ENCODE measurements at places on chromosomes 1 and 21.

DNA sequence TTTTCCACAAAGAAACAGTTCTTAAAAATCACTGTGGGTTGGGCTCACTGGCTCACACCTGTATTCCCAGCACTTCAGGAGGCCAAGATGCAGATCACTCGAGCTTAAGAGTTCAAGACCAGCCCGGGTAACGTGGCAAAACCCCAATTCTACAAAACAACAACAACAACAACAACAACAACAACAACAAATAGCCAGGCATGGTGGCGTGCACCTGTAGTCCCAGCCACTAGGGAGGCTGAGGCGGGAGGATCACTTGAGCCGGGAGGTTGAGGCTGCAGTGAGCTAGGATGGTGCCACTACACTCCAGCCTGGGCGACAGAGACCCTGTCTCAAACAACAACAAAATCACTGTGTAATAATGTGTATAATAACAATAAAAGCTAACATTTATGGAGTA lies 40.8 kb downstream of the CDCP2 start:
- no peak for DNase-seq

- DNase-seq, result no peak
Measured at GRCh38 chr1:5120559-5120958, 466.1 kb downstream of the AJAP1 start.

DNA sequence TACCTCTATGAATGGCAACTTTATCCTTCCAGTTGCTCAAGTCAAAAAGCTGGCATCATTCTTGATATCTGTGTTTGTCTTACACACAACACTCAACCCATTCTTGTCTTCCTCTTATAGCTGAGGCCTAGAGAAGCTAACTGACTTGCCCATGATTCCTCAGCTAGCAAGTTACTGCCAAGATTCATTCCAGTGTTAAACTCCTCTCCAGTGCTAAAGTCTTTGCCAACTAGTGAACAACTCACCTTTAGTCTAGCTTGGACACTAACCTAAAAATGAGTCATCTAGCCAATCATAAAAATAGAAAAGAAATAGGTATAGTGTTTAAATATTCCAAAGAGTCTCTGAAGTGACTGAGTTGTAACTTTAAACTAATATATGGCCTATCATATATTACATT lies 45.6 kb upstream of the RGS2 start:
- DNase-seq, result no peak

DNA sequence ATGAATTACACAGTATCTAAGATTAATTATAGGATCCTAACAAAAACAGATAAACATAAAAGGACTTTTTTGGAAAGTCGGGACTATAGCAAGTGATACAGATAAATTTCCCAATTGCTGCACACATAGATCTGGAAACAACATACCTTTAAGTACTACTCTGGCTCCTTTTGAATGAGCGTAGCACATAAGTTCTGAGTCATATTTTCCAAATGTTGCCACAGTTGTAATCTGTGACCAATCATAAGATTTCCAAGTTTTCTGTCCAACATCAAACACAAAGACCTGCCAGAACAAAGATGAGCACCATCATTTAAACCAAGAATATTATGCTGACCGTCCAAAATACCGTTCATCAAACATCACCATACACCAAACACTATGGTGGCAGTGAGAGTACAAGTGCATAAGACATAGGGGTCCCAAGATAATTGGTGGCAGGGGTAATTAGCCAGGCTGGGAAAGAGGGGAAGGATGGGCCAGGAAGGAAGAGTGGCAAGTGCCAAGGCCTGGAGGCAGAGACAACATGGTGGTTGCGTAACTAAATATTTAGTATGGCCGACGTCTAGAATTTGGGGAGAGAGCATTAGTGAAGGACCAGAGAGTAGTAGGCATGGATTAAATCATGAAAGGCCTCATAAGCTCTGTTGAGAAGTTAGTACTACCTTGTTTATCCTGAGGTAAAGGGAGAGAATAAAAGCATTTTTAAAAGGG lies 3.6 kb downstream of the CTBS start:
- no peak for DNase-seq

- peak; percentile 63 for DNase-seq
Measured at GRCh38 chr1:153946622-153947241, at the start of gene DENND4B. TSS of gene DENND4B (minus strand) at chr1:153946718. CDS start at chr1:153944374, 2,344 bp downstream.

DNA sequence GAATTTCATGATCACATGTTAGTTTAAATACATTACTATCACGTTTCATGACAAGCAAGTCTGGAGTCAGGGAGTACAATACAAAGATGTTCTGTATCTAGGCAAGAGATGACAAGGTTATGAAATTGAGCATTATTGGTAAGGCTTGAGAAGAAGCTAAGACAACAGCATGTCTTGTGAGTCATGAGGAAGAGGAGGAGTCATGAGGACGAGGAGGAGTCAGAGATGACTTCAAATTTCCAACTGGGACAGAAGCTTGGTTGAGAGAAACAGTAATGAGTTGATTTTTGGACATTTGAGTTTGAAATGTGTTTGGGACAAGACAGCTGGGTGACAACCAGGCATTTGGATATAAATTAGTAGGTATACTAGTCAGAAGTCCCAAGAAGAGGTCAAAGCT lies 4.3 kb upstream of the UBE2U start:
- no peak for DNase-seq

GRCh38 chr1:22349362-22350043 lies 102.1 kb upstream of the ZBTB40 start:
- DNase-seq, result no peak

DNA sequence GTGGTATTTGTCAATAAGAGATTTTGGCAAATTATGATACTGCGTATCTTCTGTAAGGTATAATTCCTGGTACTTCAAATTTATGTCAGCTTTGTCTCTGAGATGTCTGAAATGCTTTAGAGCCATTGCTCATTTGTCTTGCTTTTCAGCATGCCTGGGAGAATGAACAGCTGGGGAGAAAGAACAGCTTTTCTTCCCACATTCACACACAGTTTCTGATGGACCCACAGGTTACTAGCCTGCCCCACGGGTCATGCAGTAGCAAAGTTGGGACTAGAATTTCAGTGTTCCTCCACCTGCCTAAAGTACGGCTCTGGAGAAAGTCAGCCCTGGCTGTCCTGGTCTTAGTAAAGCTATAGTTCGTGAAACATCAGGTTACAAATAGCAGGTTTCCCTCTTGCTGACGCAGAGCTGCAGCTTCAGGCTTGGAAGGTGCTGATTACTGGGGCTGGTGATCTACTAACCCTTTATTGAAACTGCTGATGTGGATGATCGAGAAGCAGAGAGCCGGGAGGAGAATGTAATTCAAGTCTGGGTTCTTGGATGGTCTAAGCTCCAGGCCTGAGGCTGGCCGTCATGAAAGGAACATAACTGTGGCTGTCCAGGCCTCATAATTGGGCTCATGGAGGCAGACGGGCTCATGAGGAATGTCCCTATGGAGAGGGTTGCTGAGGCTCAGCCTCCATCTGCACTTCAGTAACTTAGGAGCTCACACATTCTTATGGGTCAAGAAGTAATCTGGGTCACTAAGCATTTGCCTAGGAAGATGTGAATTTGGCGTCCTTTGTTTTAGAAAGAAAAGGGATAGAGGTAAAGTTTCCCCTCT lies 12.4 kb downstream of the GALNT2 start:
- no peak for DNase-seq

DNA sequence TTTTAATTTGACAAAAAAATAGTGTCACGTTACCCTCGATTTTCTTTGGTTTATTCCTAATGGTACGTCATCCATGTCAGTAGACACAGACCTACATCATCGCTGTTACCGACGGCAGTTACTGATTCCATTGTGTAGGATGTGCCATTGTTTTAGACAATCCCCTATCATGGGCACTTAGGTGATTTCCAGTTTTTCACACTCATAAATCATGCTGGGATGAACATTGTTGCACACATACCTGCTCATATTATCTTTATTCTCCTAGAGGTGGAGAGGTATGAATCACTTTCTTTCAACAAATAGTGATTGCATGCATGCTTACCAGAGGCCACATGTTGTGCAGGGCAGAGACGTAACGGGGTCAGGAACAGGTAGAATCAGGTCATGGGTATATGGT lies 79.7 kb upstream of the EFHD2 start:
- no peak for DNase-seq

- peak; percentile 59 for DNase-seq
Measured at GRCh38 chr1:153509729-153510354, 25.9 kb downstream of the S100A6 start.

GRCh38 chr21:18384771-18385170 lies 18.8 kb downstream of the TMPRSS15 start:
- DNase-seq, result no peak

GRCh38 chr1:79376106-79376505 lies 369.6 kb upstream of the ADGRL4 start:
- no peak for DNase-seq

DNA sequence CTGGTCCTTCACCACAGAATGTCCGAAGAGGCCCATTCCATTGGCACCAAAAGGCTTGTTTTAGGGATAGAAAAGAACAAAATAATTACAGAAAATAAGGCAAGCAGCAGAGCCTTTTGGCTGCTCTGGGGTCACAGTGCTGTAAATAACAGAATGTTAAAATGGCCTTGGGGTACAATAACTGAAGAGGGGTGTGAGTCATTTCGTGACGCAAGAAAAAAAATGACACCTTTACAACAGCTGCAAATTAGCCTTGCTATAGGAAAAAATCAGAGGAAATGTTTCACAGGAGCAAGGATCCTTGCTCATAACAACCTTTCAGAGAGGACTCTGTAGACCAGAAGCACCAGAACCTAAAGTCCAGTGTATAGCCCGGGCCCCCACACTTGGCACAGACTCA lies 483.4 kb downstream of the OMA1 start:
- DNase-seq, result no peak

- DNase-seq, result no peak
Measured at GRCh38 chr1:22174446-22175220, 31.7 kb upstream of the WNT4 start.

DNA sequence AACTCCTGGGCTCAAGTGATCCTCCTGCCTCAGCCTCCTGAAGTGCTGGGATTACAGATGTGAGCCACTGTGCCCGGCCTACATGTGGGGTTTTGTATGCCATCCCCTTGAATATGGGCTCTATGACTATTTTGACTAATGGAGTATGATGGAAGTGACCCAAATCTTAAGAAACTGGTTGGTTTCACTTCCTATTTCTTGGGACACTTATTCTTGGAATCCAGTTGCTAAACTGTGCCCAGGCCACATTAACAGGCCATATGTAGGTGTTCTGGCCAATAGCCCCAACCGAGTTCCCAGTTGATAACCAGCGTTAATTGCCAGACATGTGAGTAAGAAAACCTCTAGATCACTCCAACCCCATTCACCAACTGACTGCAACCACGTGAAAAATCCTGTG lies 36.3 kb upstream of the CLIC4 start:
- no peak for DNase-seq

Data from activated CD4-positive, alpha-beta T cell treated with anti-CD3 and anti-CD28 coated beads, Interleukin-2, amount 50 U/mL, for 4 hours (primary cell).